ENCODE measurements at places on chromosomes 6 and 20. TPM values are rescaled to one million over a fixed set of nuclear protein-coding genes. Genes with fewer than 3 reads are reported as not detected.

GRCh38 chr6:132132422-132132821, 181.2 kb upstream of the CCN2 start:
- no peak for DNase-seq

DNA sequence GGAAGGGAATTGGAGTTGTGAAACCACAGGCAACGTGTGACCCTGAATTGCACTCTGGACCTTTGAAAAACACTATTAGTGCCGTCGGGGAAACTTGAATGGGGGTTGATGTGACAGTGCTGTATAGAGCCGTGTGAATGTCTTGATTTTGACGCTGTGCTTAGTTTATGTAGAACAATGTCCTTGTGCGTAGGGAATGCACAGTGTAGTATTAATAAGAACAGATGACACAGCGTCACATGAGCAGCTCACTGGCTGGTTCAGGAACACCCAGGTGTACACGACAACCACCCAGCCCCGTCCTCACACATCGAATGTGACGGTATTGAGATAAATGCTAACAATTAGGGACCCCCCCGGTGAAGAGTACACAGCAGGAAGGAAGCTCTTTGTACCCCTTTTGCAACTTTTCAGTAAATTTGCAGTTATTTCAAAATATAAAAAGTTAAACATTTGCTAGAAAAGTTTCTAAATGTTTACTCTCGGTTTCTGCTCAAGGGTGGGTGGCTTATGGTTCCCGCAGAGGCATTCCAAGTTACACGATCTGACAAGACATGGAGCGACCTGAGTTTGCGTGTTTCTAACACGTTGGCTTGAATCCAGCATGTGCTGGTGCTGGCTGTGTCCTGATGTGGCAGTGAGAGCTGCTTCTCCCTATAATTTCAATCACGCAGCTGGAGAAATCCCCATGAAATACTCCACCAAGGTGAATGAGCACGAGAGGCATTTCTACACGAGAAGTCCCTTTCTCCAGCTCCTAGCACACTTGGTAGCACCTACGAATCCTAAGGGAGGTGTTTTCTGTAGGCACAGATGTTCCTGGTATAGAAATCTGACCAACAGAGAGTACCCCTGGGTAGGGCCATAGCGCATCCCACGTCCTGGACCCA, 208.0 kb upstream of the EXOC2 start:
- DNase-seq = no peak

DNA sequence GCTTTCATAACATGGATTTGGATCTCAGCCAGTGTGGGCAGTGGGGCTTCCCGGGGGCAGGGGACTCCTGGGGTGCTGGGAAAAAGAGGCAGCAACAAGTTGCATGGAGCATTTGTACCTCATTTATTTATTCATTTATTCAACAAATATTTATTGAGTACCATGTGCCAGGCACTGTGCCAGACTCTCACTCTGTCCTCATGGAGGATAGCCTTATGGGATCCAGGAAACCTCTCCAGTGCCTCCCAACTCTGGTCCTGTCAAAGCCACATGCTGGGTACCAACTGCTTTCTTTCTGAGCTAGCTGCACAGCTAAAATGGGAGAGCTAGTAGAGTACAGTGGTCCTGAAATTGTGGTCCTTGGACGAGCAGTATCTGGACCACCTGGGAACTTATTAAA, 87.8 kb upstream of the EPB41L1 start:
- no peak for DNase-seq

DNA sequence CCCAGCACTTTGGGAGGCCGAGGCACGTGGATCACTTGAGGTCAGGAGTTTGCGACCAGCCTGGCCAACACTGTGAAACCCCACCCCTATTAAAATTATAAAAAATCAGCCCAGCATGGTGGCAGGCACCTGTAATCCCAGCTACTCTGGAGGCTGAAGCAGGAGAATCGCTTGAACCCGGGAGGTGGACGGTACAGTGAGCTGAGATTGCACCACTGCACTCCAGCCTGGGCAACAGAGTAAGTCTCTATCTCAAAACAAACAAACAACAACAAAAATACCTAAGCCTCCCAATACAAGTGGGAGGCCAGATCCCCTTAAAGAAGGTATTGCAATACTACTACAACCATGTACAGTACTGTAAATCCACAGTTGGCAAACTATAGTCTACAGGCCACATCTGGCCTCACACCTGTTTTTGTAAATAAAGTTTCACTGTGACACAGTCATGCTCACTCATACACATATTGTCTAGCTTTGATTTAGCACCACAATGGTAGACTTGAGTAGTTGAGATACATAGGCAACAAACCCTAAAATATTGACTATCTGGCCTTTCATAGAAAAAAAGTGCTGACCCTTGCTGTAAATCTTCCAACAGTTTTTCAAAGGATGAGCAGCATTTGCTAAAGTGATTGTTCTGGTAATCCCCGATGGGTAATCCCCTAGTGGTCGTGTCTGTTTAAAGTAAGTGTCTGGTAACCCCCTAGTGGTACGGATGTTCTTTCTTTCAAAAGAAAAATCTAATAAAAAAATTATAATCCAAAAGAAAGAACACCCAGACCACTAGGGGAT, 202.0 kb downstream of the RNGTT start:
- no peak for DNase-seq

HCK gene
- total RNA-seq = 4.3 TPM

Measured in left ventricle myocardium inferior (tissue), 1 donor.